ENCODE measurements at places on chromosomes 4 and X. TPM values are rescaled to one million over a fixed set of nuclear protein-coding genes. Genes with fewer than 3 reads are reported as not detected.

Gene FRMPD3
- not detected for total RNA-seq

Gene AMELX
- not detected for total RNA-seq

Gene MAGEA10
- total RNA-seq: not detected

GRCh38 chrX:8946563-8946962 is 87.4 kb downstream of the FAM9B start:
- DNase-seq: no peak

DNA sequence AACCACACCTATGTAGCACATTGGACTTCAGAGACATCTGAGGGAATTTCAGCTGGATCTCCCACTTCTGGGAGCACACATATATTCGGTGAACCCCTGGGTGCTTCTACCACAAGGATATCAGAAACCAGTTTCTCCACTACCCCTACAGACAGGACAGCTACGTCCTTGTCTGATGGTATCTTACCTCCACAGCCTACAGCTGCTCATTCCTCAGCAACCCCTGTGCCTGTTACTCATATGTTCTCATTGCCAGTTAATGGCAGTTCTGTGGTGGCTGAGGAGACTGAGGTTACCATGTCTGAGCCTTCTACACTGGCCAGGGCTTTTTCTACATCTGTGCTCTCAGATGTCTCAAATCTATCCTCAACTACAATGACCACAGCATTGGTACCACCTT is 45.7 kb downstream of the ADGRG4 start:
- no peak for DNase-seq

DNA sequence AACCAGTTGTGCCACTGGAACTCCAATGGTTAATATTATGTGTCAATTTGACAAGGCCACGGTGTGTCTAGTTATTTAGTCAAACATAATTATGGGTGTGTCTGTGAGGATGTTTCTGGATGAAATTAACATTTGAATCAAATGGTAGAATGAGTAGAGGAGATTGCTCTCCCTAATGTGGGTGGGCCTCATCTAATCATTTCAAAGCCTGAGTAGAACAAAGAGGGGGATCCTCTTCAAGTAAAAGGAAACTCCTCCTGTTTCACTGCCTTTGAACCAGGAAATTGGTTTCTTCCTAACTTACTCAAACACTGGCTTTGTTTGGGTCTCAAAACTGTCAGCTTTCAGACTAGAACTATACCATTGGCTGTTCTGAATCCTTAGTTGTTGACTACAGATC is 1692.1 kb downstream of the PCDH19 start:
- DNase-seq: no peak

DNA sequence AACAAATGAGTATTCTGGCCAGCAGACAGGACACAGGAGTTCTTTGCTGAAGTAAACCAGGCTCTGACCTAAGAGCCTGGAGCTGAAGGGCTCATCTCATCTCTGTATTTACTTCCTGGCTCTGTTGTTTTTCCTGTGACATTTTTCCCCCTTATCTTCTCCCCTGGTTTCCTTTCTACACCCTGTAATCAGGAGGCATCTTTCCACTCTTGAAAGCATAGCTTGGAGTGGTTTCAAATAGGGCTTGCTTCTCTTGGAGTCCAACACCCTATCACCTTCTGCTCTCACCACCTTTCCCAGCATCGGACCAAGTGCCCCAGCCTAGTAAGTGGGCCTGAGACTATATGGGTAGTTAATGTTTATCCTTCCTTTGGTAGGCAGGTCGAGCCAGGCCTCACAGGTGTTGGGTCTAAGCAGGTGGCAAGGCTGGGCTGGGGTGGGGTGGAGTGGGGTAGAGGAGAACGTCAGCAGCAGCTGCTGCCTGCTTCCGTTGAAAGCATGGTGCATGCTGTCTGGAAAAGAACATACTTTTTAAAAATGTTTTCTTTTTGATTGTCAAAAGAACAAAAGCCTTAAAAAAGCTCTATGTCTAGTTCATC is 1.2 kb downstream of the DRP2 start:
- DNase-seq: no peak

GRCh38 chr4:90375081-90375480 is 247.9 kb downstream of the CCSER1 start:
- DNase-seq: no peak

DNA sequence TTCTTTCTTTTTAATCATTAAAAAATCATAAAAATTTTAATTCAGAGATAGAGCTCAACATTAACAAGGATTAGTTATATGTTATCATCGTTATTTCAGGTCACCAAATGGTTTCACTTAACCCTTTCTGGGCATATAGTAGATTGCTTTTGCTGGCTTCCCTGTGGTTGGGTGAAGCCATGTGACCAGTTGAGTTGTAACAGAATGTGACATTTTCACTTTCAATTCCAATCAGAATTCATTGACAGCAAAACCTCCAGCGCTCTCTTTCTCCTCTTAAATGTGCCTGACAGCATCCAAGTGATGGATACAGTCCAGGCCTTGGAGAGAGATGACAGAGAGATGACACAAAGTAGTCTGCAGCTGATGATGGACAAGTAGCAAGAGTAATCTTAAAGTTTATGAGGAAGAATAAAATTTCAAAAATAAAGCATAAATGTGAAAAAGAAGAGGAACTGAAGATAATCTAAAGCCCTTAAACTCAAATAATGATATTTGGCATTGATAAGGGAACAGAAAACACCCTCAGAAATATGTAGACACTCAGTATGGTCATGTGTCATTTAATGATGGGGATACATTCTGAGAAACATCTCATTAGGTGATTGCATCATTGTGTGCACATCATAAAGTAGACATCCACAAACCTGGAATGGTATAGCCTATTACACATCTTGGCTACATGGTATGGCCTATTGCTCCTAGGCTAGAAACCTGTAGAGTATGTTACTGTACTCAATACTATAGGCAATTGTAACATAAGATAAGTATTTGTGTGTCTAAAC is 92.3 kb upstream of the QRFPR start:
- no peak for DNase-seq

GRCh38 chr4:42914937-42915336 is 22.4 kb downstream of the GRXCR1 start:
- no peak for DNase-seq

DNA sequence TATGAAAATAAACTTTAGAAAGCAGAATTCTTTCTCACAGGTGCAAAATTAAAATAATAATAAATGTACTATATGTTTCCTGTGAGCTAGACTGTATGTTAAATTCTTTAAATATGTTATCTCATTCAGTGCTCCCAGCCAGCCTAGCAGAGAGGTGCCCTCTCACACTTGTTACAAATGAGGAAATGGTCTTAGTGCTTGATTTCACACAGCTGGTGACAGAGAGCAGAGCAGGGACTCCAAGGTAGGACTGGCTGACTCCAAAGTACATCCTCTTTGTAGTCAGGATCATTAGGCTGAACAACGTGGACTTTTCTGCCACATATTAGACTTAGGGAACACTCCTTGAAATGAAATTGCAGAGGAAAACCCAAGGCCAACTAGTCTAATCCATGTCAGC is 72.0 kb upstream of the HHIP start:
- DNase-seq: no peak

DNA sequence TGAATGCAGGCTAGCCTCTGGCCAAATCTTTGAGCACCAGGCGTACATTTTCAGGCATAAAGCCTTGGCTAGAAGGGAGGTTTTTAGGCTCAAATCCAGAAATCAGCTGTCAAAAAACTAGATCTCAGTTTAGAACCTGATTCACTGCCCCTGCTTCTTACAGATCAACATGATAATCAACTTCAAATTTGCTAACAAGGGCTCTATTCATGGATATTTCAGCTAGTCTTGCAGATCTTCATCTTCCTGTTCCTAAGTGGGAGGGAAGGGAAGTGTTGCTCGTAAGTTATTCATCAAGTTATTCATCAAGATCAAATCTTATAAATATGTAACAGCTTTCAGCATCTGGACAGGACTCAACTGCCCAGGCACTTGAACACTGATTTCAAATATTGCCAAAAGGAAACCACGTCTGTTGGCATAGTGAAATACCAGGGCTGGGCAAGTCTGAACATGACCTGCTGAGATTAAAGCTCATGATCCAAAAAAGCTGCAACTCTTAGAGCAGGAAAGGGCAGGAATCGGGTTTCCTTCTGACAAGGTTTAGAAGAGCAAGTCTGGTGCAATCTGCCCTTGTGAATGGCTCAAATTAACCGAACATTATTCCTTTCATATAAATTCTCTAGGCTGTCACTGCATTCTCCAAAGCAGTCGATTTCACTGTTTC is 200.3 kb downstream of the PDGFC start:
- no peak for DNase-seq

DNA sequence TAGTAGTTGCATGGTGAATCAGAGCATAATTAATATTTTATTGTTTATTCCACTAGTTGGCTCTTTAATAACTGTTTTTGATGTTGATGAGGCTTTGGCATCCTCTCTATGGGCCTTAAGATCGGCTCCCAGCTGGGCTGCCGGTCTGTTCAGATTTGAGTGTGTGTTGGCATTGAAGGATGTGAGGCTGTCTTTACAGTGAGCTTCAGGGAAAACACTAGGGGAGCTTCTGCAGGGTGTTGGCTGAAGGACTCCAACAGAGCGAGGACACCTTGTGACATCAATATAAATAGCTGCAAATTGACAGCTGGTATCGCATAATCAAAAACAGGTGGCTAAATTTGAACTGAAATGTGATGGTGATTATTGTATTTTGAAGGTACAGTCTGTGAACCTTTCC is 322.0 kb downstream of the FSTL5 start:
- DNase-seq: no peak

- no peak for DNase-seq
Observed at GRCh38 chrX:13996650-13997049, 33.0 kb downstream of the GEMIN8 start.

GRCh38 chrX:10008483-10009056 is 41.4 kb downstream of the CLDN34 start:
- DNase-seq: no peak

GRCh38 chrX:65846974-65847373 is 179.5 kb downstream of the MSN start:
- no peak for DNase-seq

- DNase-seq: no peak
Observed at GRCh38 chr4:91470671-91471070, 833.1 kb upstream of the GRID2 start.

Data from left ventricle myocardium inferior (tissue), 1 donor.